Right renal pelvis (tissue), 4 donors: ENCODE measurements at places on chromosomes 12 and 14. TPM values are rescaled to one million over a fixed set of nuclear protein-coding genes. Genes with fewer than 3 reads are reported as not detected.

Gene STXBP6
- 8.2 TPM for polyA plus RNA-seq

Gene MGP
- 43.8 TPM for polyA plus RNA-seq

Gene BEST3
- polyA plus RNA-seq = 0.41 TPM

Gene KRT78
- 0.05 TPM for polyA plus RNA-seq

Gene BBOF1
- 14.4 TPM for polyA plus RNA-seq

Gene NXPH4
- polyA plus RNA-seq = 4.4 TPM

Gene C12orf54
- polyA plus RNA-seq = 0.50 TPM

Gene KCNH3
- 4.7 TPM for polyA plus RNA-seq

Gene TMPRSS12
- polyA plus RNA-seq = not detected

Gene SERPINA12
- polyA plus RNA-seq = 0.25 TPM

Gene EMP1
- 131 TPM for polyA plus RNA-seq

Gene RASAL1
- polyA plus RNA-seq = 7.7 TPM

Gene MUCL1
- polyA plus RNA-seq = not detected

Gene RNFT2
- 4.7 TPM for polyA plus RNA-seq

Gene TMED10
- polyA plus RNA-seq = 248 TPM

Gene KRT85
- not detected for polyA plus RNA-seq

Gene NTS
- polyA plus RNA-seq = 4.7 TPM

DNA sequence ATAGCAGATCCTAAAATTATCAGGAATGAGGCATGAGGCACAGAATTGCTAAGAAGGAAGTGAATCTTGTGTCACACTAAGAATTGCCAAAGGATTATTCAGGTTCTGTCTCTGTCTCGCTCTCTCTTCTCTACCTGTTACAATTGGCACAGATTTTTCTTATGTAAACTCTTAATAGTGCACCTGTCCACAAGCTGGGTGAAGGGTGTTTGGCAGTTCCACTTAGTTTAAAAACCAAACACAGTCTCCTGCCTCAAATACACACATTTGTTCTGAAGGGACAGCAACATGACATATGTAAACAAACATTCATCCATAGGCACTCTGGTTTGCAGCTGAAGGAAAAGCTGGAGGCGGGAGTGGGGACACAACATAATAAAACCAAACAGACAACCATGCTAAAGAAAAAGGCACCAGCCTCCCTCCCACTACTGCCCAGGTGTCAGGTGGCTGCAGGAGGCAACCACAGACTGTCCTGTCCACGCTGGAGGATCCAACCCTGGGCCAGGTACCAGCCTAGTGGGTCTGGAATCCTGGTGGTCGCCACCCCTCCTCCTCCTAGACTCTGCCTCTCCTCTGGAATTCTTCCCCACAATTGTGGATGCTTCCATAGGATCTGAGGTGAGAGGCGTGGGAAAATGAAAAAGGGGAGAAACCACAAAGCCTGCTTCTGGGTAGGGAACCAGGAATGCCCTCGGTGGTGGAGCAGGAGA, 81.2 kb downstream of the TMEM260 start:
- DNase-seq = no peak

DNA sequence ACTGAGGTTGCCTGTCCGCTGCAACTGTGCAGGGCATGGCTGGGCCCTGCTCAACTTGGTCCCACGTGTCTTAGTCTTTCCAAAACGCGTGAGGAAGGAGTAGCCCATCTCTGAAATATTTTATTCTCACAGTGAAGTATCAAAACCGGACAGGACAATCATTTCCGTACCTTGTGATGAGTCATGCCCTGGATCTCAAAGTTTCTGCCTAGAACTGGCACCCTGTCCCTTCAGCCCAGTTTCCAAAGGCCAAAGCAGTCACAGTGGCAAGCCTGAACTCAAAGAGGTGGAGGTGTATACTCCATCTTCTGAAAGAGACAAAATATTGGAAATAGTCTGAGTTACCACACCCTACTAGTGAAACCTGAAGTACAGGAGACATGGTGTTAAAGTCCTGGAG, 28.5 kb upstream of the SRGAP1 start:
- no peak for DNase-seq

- DNase-seq = no peak
These were observed 4.9 kb downstream of the RFLNA start for GRCh38 chr12:124299628-124300388.

GRCh38 chr12:83827860-83828259, 1084.7 kb downstream of the SLC6A15 start:
- no peak for DNase-seq

GRCh38 chr14:87285506-87285905, 707.5 kb downstream of the GALC start:
- DNase-seq = no peak

DNA sequence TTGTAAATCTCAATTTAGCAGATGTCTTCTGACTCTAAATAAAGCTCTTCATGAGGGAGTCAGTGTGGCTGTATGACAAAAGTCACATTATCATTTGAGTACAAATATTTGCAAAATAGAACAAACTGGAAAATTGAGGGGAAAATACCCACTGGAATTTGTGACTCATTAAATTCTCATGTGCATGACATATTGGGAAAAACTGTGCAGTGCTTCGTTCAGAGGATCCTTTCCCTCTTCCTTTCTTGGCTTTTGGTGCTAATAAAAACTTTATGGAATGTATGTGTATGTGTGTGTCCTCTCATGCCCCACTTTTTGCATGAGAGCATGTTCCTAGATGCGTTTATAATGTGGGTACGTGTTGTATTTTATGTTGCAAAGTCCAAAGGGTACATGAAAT, 267.8 kb downstream of the KTN1 start:
- no peak for DNase-seq

DNA sequence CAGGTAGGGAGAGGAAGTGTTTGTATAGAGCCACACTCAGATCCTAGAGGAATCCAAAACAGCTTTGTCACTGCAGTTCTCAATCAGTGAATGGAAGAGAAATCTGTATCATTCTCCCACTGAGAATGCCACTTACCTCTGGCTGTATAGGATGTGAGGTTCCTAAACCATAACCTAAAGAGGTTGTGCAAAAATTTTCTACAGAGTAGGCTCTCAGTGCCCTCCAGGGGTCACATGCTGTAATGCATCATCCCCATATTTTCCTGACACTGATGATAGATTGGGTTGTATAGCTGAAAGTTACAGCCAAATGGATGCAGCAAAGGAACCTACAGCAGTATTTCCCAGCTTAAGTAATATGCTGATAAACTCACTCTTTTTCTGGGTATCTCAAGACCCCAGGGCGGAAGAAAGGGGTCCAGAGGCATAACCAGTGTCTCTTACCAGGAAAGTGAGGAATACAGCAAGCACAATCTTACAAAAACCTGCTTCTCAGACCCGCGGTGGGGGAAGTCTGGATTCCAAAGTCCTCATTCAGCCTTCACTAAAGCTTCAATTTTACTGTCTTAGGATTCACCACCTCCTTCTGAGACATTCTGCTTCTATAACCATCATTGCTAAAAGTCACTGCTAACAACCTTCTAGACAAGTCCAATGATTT, 3.8 kb downstream of the BCDIN3D start:
- no peak for DNase-seq

DNA sequence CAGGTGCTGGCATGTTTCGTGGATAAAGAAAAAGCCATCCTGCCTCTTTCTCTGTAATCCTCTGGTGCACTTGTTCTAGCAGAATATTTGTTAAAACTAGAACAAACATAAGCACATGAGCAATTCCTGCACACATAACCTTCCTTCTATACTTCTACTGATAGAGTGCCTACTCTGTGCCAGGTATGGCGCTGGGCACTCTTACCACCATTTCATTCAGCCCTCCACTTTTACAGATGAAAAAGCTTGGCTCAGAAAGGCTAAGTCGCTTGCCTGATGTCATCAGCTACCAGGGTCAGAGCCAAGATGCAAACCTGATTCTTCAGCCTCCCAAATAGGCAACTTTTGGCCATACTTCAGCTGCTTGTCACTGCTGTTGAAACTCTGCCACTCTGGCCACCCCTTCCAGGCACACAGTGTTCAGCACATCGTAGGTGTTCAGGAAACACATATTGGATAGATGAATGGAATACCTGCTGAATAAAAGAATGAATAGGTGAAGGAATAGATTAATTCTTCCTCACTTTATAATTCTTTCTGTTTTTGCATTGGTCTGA, 10.0 kb upstream of the C14orf132 start:
- no peak for DNase-seq

DNA sequence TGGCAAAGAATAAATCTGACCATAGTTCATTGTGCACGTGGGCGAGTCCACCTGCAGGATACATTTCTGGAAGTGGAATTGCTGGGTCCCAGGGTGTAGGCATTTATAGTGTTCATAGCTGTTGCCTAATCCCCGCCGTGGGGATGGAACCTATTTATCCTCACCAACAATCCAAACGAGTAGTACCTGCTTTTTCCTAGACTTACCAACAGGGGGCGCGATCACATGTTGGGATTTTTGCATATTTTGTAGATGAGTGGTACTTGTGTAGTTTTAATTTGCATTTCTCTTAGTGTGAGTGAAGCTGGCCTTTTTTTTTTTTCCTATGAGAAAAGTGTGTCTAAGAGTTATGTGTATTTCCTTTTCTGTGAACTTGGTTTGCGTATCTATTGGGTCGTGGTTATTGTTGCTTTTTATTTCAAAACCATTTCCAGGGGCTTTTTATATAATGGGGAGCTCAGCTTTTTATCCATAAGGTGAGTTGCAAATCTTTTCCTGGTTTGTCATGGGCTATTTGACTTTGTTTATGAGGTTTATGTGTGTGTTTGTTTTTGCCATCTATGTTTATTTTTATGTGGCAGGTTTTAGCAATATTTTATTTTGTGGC, 67.2 kb downstream of the CCDC92 start:
- DNase-seq = no peak

DNA sequence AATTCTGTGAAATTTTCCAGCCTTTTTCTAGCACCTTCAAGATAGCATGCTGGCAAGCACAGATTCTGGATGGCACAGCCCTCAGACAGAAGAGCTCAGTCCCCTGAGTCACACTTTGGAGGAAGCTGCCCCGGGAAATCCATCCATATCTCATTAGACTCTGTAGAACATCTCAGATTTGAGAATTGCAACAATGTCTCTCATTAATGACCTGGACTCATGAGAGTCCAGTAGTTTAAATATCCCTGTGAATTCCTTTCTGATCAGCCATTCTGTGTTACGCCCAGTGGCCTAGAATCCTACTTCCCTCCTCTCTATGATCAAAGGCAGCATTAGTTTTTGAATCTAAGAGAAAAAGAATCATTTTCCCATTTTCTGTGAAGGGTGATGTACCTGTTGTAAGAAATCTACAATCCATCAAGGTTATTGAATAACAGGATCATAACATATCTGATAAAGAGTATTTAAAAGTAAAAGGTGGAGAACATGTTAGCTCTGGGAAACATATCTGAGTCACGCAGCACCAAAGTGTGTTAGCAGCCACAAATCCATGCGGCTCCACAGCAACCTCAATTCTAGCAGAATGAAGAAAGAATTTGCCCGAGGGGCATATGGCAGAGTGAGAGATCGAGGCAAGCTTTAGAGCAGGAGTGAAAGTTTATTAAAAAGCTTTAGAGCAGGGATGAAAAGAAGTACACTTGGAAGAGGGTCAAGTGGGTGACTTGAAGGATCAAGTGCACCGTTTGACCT, 855.6 kb upstream of the TMEM132C start:
- no peak for DNase-seq

DNA sequence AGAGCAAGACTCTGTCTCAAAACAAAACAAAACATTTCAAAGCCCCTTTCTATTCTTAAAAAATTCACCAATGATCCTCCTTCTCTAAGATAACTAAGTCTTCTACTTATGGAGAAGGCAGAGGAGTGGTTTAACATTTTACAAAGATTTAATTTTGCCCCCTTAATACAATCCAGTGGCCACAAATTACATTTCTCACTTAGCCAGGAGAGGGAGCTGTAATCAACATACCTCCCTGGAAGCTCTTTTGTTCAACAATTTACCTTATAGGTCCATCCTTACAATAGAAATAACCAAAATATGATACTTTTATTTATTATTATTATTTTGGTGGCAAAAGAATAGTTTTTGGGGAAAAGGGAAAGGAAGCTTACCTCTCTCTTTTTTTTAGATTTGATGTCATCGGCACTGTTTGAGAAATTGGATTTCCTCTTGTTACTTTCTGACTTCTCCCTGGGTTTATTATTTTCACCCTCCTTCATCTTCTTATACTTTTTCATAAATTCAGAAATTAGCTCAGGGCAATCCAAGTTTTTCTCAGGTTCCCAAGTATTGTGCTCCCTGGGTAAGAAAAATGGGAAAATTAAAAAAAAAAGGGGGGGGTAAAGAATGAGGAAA, 28.1 kb downstream of the CBX5 start:
- no peak for DNase-seq

DNA sequence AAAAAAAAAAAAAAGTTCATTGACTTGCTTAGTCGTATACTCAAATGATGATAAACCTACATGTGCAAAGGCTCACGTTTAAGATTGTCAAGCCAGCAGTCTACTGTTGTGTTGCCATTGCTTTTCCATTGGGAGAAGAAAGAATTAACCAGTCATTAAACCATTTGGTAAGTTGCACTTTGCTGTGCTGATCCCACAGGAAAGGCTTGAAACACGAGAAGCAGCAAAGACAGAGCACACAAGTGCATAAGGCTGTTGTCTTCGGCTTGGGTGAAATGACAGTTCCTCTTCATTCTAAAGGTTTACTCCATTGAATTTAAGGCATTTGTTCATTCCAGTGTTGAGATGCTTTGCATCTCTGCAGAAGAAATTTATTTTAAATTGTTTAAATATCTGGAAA, 50.1 kb downstream of the ZC3H14 start:
- DNase-seq = no peak

DNA sequence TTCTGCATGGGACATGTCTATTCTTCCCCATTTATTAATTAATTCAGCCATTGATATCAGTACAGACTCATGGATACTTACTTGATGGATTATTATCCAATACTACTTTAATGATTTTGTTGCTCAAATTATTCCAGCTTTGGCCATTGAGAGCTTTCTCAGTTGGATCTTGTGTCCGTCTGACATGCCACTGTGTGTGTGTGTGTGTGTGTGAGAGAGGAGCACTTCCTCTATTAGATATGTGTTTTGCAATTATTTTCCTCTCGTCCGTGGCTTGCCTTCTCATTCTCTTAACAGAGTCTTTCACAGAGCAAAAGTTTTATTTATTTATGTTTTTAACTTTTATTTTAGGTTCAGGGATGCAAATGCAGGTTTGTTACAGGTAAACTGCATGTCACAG, 194.2 kb downstream of the ADGRD1 start:
- no peak for DNase-seq

DNA sequence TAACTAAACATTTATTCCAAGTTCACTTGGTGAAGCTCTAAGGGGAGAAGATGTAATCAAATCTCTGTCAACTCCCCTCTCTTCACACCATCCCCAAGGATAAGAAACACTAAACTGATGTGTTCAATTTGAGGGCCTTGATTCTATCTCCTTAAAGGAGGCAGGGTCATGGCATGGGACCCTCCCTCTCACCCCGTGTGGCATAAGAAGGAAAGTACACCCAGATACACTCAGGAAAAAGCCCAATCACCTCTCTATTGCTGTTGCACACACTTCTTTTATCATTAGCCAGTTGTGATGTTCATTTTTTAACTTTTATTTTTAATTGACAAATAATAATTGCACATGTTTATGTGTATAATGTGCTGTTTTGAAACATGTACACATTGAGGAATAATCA, 35.1 kb downstream of the WASHC3 start:
- no peak for DNase-seq

GRCh38 chr14:64885559-64885958, 5.9 kb upstream of the SPTB start:
- DNase-seq = no peak

GRCh38 chr12:47356129-47356700, 276.5 kb upstream of the AMIGO2 start:
- DNase-seq = no peak

GRCh38 chr14:95503365-95504134, 12.9 kb downstream of the SYNE3 start:
- no peak for DNase-seq

GRCh38 chr12:10339053-10339840, 31.6 kb downstream of the KLRD1 start:
- no peak for DNase-seq

GRCh38 chr12:31928246-31929026, 30.8 kb upstream of the RESF1 start:
- no peak for DNase-seq
